ENCODE measurements at places on chromosomes 12 and 14.

- no peak for DNase-seq
Measured at GRCh38 chr12:57575771-57576612, 15.0 kb upstream of the PIP4K2C start.

DNA sequence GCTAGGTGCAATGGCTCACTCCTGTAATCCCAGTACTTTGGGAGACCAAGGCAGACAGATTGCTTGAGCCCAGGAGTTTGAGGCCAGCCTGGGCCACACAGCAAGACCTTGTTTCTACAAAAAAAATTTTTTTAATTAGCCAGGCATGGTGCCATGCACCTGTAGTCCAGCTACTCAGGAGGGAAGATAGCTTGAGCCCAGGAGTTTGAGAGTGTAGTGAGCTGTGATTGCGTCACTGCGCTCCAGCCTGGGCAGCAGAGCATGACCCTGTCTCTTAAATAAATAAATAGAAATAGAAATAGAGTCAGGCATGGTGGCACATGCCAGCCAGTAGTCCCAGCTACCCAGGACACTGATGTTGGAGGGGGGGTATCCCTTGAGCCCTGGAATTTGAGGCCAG lies 36.7 kb upstream of the CLIP1 start:
- no peak for DNase-seq

DNA sequence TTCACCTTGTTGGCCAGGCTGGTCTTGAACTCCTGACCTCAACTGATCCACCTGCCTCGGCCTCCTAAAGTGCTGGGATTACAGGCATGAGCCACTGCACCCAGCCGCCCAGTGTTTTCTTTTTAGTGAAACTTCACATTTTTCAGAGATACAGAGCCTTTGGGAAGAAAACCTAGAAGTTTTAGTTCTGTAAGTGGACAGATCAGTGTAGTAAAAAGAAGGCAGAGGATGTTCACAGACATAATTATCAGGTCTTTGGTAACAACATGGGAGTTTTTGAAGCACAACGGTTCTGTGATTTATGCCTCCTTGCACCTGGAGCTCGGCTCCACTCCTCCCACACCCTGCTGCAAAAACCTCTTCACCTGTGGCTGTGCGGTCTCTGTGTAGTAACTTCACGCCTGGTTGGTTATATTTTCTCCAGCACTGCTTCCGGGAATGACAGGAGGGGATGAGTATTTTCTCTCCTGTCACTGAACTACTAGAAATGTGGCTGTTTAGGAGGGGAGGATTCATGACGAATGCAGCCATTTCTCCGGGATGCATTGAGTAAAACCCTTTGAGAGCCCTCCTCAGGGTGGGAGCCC lies 67.0 kb downstream of the ARF6 start:
- no peak for DNase-seq

- no peak for DNase-seq
Measured at GRCh38 chr12:18684430-18684829, 53.4 kb downstream of the PLCZ1 start.

- DNase-seq = no peak
Measured at GRCh38 chr12:30043151-30043847, 259.6 kb upstream of the TMTC1 start.

DNA sequence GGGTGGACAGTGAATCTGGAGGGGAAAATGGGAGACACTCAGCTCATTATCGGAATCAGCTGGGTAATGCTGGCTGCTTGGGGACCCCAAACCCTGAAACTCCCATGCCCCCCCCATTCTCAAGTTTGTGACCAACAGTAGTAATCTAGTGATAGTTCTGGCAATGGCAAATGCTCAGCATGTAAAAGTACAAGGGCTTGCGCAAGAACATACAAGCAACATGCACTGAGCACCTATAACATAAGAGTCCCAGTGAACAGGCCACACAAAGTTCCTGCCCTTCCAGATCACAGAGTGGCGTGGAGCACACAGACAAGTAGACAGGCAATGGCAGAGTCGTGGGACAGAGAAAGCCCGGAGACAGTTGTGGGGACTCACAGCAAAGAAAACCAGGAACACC lies 407.9 kb downstream of the MED13L start:
- no peak for DNase-seq

- no peak for DNase-seq
Measured at GRCh38 chr12:128829861-128830504, 6.2 kb upstream of the SLC15A4 start.

DNA sequence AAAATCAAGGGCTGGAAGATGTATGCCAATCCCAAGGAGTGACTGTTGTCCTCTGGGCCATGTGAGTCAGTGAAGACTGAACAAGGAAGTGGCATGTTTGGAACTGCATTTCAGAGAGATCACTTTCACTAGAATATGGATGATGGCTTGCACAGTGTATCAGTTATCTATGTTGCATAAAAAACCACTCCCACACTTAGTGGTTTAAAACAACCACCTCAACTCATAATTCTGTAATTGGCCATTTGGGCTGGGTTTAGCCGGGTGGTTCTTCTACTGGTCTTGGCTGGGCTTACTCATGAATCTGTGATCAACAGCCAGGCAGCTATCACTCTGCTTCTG lies 15.4 kb downstream of the BDKRB1 start:
- DNase-seq = no peak

DNA sequence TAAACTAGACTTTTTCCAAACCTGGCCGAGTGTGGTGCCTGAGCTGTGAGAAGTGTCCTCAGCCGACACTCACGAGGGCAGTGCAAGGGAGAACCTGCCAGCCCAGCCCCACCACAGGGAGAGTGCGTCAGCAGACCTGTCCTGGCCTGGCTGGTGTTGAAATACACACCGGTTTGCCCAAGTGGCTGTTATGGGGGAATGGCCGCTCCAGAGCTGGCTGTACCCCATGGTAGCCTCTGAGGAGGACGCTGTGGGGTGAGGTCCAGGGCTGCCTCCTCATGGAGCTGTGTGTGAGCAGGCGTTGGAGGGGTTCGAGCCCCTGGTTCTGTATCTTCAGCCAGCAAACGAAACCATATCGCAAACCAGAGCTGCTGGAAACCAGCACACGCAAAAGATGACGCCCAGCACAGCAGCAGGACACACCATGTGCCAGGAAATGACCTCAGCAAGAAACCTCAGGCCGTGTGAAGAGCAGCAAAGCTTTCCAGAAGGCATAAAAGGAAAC lies 9.4 kb downstream of the ANKRD9 start:
- DNase-seq = no peak

GRCh38 chr14:91649930-91650329 lies 82.0 kb downstream of the CATSPERB start:
- no peak for DNase-seq

DNA sequence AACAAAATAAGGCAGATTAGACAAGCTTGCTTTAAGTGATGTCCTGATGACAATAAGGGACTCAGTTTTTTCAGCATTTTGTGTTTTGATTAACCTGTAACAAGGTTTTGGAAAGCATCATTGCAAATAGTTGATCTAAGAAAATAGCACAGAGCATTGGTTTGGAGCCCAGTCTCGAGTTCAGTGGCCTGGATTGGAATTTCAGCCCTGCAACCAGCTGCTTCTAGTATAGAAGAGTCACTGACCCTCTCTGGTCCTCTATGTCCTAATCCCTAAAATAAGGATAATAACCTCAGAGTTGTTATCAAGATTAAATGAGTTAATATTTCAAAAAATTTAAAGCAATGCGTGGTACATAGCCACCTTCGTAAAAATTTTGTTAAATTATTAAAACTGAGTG lies 25.5 kb downstream of the PDZRN4 start:
- DNase-seq = no peak

GRCh38 chr12:71626768-71627167 lies 36.9 kb downstream of the ZFC3H1 start:
- no peak for DNase-seq

- no peak for DNase-seq
Measured at GRCh38 chr12:56633468-56634241, 3.5 kb upstream of the BAZ2A start.

DNA sequence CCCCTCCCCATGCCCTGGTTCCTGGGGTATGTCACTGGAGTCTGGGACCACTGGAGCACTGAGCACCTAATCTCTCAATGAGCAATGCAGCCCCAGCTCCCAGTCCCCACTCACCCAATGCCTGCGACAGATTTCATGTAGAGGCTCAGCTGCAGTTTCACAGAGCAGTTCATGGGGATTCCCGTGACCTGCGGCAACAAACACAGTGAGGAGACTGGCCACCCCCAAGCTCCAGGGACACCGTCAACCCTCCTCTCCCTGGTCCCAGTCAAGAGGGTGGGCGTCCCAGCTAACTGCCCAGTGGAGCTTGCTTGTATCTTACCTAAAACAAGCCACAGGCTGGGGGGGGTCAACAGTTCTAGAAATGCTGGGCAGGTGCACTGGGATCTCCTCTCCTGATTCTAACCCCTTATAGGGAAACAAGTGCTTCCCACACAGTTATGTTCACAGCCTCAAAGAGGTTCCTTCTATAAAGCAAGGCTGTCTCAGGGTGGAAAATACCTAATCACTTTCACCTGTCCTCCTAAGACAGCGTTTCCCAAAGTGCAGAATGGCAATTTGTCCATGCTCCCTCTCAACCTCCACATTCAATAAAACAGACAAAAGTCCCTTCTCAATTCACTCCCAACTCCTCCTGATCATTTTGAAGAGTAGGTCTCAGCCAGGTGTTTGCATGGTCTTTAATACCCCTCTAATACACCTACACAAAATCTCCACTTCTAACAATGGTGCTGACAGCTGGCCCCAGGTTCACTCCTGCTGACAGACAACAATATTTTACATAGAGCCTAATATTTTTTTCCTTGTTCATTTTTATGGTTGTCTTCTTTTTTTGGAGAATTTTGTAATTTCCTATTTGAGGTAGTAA lies 68.3 kb downstream of the SCARB1 start:
- no peak for DNase-seq

DNA sequence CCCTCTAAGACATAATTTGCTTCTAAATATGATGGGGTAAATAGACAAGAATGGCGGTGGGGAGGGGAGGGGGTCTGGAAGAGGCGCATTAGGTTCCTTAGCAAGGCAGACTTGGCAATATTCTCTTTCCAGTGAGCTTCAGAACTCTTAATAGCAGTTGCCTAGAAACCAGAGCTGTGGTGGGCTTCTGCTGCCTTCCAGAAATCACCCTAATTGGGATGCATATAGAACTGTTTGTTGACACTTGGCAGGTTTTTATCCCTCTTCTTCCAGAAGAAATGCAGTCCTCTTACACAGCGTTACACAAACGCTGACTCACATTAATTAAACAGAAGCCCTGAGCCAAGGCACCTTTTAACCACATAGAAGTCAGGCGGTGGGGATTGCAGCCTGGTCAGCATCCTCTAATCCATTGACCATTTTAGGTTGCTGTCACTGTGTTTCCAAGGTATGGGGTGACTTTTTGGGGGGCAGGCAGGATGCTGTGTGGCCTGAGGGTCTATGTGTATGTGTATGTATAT lies 114.1 kb downstream of the CCDC60 start:
- peak; percentile 52 for DNase-seq

- DNase-seq = no peak
Measured at GRCh38 chr12:95220726-95221125, 3.1 kb downstream of the VEZT start.

DNA sequence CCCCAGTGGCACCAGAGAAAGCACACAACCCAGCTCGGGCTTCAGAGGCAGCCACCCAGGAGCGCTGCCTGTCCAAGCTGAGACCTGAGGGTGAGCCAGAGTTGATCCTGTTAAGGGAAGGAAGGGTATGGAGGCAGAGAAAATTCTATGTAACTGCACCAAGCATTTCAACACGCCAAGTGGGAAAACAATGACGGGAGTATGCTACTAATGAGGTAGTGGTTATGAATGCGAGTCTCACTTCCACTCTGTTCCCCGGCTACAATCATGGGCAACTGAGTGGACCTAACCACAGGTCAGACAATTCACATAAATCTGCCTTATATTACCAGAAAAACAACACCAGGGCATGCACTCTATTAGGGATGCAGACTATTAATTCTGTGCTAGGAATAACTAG lies 9.9 kb downstream of the ATG14 start:
- no peak for DNase-seq

GRCh38 chr12:10747730-10748129 lies 24.6 kb upstream of the YBX3 start:
- no peak for DNase-seq

- no peak for DNase-seq
Measured at GRCh38 chr14:63662776-63663175, 21.1 kb upstream of the WDR89 start.

DNA sequence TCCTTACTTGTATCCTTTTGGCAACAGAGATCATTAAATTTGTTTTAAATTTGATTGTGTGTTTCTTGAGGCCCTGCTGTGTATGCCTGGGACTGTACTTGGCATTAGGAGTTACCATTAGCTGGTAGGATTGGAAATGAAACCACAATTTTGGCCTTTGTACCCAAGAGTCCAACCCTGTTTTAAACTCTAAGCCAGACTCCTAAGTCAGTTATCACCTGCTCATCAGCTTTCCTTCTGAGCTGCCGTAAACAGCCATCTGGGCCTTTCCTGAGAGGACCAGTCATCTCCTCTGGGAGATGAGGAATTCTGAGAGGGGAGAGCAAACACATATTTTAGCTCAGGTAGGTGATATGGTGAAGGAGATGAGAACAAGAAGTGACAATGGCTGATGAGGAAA lies 74.3 kb upstream of the SRSF5 start:
- no peak for DNase-seq

GRCh38 chr14:104001003-104001402 lies 58.7 kb upstream of the RD3L start:
- DNase-seq = no peak

- no peak for DNase-seq
Measured at GRCh38 chr14:44940211-44940610, 21.5 kb downstream of the KLHL28 start.

DNA sequence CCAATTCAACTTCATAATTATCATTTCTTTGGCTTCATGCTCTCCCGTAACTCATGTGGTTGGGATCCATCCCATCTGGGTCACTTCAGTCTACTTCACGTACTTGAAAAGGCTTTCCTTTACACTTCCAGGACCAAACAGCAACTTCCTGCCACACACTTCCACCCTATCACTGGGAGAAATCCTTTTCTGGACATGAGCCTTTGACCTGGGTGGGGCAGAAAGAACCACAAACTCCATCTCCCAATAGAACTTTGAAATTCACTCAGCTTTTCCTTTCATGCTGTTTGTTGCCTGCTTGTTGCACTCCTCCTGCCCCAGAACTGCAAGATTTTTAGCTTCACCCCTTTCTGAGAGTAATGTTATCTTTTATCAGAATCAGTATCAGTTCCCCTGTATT lies 18.4 kb upstream of the GALNT16 start:
- DNase-seq = no peak

DNA sequence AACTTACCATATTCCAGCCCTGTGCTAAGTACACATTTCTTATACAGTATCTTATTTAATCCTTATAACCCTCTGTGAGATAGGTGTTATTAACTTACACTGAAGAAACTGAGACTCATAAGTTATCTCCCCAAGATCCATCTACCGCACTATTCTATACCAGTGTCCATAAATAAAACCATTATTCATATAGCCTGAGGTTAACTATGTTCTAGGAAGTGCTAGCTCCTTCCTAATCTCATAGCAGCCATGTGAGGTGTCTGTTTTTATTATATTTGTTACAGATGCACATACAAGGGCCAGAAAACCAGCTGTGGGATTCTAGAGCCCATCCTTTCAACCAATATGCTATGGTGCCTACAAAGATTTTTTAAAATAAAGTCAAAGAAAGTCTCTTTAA lies 100.3 kb upstream of the RAP1B start:
- DNase-seq = no peak
